Endodermal cell (in vitro differentiated cells): ENCODE measurements at places on chromosomes 6 and 20. TPM values are rescaled to one million over a fixed set of nuclear protein-coding genes. Genes with fewer than 3 reads are reported as not detected.

Gene BAK1
- total RNA-seq = 39.9 and 41.7 TPM in 2 replicates

Gene WFDC10B
- total RNA-seq = not detected in 3 replicates

Gene LY6G5C
- total RNA-seq = 0.93 to 2.7 TPM (median 2.0 TPM) in 3 replicates

Gene UST
- 16.3 and 17.9 TPM in 2 replicates for total RNA-seq

Gene WFDC2
- total RNA-seq = 508 to 994 TPM (median 580 TPM) in 3 replicates

Gene NKX2-2
- 0.31 to 0.46 TPM in 2 of 3 replicates, not detected in the other for total RNA-seq

Gene BANF2
- not detected in 3 replicates for total RNA-seq

DNA sequence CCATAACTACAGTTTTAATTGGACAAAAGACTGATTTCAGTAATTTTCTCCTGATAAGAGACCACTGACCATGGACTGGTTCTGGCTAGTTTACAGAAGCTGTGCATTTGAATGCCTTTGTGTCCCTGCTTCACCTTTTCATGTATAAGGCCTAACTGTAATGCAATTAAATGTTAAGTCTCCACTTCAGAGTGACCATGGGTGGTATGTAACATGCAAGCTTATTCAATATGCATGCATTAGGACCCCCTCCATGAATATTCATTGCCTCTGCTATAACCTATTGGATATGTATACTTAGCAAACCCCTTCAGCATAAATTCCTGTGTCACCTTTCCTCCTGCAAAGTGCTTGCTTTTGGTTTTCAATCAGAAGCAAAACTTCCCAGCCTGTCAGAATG is 2.2 kb downstream of the UBD start:
- no peak overlapping the region for H3K4me3 ChIP-seq
- no peaks in the 10 kb centered on the region for H3K36me3 ChIP-seq
- no peaks in the 10 kb centered on the region for H3K4me1 ChIP-seq
- H3K27me3 ChIP-seq = peaks cover 48% of the 10 kb centered on the region

- H3K27me3 ChIP-seq = no peaks in the 10 kb centered on the region
- no peak overlapping the region for H3K4me3 ChIP-seq
- no peak for DNase-seq
- no peak overlapping the region for H3K27ac ChIP-seq
- H3K4me1 ChIP-seq = peaks cover 3% of the 10 kb centered on the region
- H3K36me3 ChIP-seq = no peaks in the 10 kb centered on the region
Measured at GRCh38 chr6:70310063-70310694, 7.3 kb upstream of the COL9A1 start.

DNA sequence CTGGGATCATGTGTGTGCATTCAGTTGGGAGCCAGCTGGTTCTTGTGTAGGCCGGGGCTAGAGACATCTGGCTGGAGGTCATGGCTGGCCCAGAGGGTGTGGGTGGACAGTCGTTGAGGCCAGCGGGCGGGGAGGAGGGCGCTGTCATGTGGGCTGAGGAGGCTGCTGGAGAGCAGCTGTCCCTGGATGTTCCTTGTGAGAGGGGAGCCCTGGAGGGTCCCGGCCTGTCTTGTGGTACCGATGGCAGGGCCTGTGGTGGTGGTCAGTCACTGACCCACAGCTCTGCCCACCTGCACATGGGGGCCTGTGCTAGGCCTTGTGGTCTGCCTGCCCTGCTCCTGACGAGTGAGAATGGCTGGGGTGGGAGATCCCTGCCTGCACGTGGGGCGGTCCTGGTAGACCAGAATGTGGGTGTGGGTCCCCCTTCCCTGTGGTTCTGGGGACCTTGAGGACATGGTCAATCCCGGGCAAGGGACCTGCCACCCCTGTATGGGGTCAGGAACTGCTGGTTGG is 1.9 kb upstream of the C20orf204 start:
- peaks cover 23% of the 10 kb centered on the region for H3K36me3 ChIP-seq
- peaks cover 10% of the 10 kb centered on the region for H3K27me3 ChIP-seq
- no peak overlapping the region for H3K4me3 ChIP-seq
- H3K4me1 ChIP-seq = peaks cover 22% of the 10 kb centered on the region

DNA sequence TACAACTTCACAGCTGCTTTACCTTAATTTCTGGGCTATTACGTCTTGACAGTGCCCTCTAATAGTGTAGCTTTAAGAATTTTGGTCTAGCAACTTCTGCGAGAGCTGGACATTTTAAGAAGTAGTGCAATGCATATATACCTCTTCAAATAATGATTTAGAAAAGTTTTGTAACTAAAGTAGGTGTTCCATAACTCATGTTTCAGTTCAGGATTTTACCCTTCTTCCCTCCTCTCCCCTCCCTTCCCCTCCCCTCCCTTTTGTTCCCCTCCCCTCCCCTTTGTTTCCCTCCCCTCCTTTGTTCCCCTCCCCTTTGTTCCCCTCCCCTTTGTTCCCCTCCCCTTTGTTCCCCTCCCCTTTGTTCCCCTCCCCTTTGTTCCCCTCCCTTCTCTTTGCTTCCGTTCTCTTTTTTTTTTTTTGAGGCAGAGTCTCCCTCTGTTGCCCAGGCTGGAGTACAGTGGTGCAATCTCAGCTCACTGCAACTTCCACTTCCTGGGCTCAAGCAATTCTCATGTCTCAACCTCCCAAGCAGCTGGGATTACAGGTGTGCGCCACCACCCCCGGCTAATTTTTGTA is 28.8 kb upstream of the TRAM2 start:
- no peaks in the 10 kb centered on the region for H3K36me3 ChIP-seq
- H3K27ac ChIP-seq = no peak overlapping the region
- H3K4me1 ChIP-seq = peaks cover 9% of the 10 kb centered on the region
- no peak overlapping the region for H3K4me3 ChIP-seq
- DNase-seq = no peak

- no peaks in the 10 kb centered on the region for H3K4me1 ChIP-seq
- DNase-seq = no peak
- no peak overlapping the region for H3K27ac ChIP-seq
- H3K4me3 ChIP-seq = no peak overlapping the region
- no peaks in the 10 kb centered on the region for H3K27me3 ChIP-seq
- peaks cover 69% of the 10 kb centered on the region for H3K36me3 ChIP-seq
Measured at GRCh38 chr6:13648850-13649249, 33.7 kb downstream of the NOL7 start.

DNA sequence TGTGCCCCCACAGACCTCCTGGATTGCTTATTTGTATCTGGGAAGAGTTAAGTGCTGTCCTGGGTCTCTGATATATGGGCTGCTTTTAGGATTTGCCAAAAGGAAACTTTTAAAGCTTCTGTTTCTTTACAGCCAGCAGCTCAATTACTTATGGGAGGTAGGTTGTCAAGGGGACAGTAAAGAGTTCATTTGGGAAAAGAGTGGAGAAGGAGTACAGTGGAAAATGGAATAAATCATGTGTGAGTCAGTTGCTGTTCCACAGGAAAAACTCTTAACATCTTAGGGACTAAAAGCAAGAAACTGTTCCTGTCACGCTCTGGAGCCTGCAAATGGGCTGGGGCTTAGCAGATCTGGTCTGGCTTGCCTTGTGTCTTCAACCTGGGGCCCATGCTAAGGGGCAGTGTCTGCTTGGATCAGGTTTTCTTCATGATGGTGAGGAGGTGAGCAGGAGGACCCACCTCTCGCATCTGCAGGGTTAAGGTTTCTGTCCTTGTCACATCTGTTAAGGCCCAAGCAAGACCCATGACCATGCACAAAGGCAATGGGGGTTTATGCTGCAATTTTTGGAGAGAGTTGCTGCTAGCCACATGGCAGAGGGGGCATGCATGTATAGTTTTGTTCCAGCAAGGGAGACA is 8.7 kb upstream of the CST1 start:
- no peak overlapping the region for H3K4me3 ChIP-seq
- no peak overlapping the region for H3K27ac ChIP-seq
- peaks cover 21% of the 10 kb centered on the region for H3K4me1 ChIP-seq
- H3K27me3 ChIP-seq = no peaks in the 10 kb centered on the region
- no peak for DNase-seq

DNA sequence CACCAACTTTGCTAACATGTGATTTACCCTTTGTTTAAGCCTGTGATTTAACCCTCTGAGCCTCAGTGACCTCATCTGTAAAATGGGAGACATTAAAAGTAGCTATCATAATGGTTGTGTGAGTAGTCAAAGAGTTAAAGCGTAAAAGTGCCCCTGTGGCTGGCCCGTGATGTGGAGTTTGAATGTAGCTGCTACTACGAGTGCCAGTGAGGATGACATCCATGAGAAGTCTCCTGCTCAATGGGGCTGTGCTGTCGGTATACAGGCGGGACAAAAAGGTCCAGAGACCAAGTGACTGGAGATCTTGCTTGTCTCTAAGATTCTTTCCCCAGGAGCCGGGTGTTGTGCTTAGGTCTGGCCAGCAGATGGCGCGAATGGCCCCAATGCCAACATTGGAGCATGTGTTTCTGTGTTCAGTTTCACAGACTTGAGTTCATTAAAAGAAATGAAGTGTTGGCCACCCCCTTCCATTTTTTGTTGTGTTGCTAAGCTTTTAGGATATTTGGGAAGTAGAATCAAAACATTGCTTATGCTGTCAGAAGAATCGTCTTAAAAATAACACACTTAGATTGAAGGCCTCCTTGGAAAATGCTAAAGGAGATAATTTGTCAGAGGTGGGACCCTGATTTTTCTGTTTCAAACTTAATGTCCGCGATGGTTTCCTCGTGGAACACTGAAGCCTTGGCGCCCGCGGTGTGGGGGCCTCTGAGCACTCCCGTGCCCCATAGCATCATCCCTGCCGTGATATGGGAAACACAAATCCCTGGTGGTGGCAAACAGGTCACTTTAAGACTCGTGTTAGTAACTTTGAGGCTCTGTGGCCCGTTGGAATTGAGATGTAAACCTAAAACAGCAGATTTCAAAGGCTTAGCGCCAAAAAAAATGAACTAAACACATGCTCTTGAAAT is 9.3 kb upstream of the RBM38 start:
- DNase-seq = peak; percentile 93
- H3K27me3 ChIP-seq = no peaks in the 10 kb centered on the region
- H3K4me1 ChIP-seq = no peaks in the 10 kb centered on the region
- H3K4me3 ChIP-seq = no peak overlapping the region
- H3K36me3 ChIP-seq = peaks cover 44% of the 10 kb centered on the region

GRCh38 chr6:88650029-88650619 is 313.3 kb downstream of the RNGTT start:
- no peaks in the 10 kb centered on the region for H3K36me3 ChIP-seq
- H3K27ac ChIP-seq = no peak overlapping the region
- no peak overlapping the region for H3K4me3 ChIP-seq
- DNase-seq = no peak
- H3K27me3 ChIP-seq = no peaks in the 10 kb centered on the region

DNA sequence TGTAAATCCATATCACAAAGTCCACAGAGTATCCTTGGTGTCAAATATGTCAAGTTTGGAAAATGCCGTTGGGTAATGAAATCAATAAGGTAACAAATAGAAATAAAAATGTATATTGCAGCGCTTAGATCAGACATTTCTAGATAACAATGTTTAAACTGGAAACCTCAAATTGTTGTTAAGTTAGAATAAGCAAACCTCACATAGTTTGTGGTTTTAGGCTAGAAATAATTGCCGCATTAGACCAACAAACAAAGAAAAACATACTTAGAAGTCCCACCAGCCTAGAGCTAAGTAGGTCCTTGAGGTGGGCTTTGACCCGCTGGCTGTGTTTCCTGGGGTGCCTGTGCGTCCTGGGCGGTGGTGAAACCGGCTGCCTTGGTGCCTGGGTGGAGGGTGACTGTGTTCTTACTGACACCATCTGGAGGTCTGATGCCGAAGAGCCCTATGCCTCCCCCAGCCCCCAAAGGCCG is 71.4 kb downstream of the DACT2 start:
- H3K36me3 ChIP-seq = no peaks in the 10 kb centered on the region
- no peak overlapping the region for H3K27ac ChIP-seq
- no peaks in the 10 kb centered on the region for H3K4me1 ChIP-seq

GRCh38 chr20:58194175-58194791 is 34.2 kb downstream of the ANKRD60 start:
- H3K36me3 ChIP-seq = no peaks in the 10 kb centered on the region
- no peak overlapping the region for H3K4me3 ChIP-seq
- H3K27ac ChIP-seq = no peak overlapping the region
- DNase-seq = no peak

- no peak overlapping the region for H3K4me3 ChIP-seq
- no peaks in the 10 kb centered on the region for H3K4me1 ChIP-seq
- H3K36me3 ChIP-seq = no peaks in the 10 kb centered on the region
- no peaks in the 10 kb centered on the region for H3K27me3 ChIP-seq
Measured at GRCh38 chr6:18110162-18110561, 12.3 kb downstream of the NHLRC1 start.

GRCh38 chr20:16222859-16223411 is 350.3 kb downstream of the KIF16B start:
- no peaks in the 10 kb centered on the region for H3K36me3 ChIP-seq
- peaks cover 13% of the 10 kb centered on the region for H3K27me3 ChIP-seq
- no peak for DNase-seq
- no peak overlapping the region for H3K4me3 ChIP-seq
- H3K27ac ChIP-seq = no peak overlapping the region

DNA sequence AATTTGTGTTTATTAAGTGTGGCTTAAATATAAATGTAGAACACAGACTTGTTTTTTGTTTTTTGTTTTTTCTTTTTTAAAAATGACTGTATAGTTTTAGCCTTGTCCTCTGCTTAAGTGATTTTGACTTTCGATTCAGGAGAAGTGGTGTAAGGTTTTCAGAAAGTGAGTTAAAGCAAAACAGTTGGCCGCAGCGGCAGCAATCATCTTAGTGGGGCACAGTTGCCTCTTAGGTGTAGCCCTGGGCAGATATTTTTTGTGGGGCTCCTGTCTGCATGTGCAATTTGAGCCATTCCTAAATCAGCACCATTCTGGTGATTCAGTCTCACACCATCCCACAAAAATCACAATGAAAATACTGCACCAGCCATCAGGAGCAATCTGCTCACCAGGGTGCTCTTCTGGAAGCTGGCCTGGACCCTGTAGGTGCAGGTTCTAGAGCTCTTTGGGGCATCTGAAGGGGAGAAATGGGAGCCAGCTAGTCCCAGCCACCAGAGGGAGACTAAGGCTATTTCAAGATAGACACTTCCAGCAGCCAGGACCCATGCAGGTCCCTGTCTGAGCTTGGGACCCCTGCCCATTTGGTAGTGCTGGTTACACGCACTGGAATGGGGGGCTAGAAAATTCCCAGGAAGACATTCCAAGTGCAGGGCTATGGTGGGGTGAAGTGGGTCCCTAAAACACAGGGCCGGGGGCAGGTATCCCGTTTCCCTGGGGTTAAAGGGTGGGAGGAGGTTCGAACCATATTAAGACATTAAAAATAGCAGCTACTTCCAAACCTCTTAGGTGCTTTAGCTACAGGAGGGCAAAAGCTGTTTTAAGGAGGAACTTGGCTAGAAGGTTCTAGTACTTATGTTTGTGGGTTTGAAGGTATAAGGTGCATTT is 156.6 kb downstream of the NFATC2 start:
- H3K27ac ChIP-seq = no peak overlapping the region
- H3K4me1 ChIP-seq = peaks cover 4% of the 10 kb centered on the region
- H3K36me3 ChIP-seq = no peaks in the 10 kb centered on the region

- DNase-seq = no peak
- H3K36me3 ChIP-seq = no peaks in the 10 kb centered on the region
- no peaks in the 10 kb centered on the region for H3K4me1 ChIP-seq
- H3K4me3 ChIP-seq = no peak overlapping the region
Measured at GRCh38 chr6:137150072-137150471, 23.4 kb downstream of the IL22RA2 start.

- no peak overlapping the region for H3K4me3 ChIP-seq
- no peaks in the 10 kb centered on the region for H3K36me3 ChIP-seq
- H3K27me3 ChIP-seq = no peaks in the 10 kb centered on the region
- DNase-seq = no peak
- H3K4me1 ChIP-seq = no peaks in the 10 kb centered on the region
Measured at GRCh38 chr6:161921602-161922395, 647.9 kb upstream of the AGPAT4 start.

GRCh38 chr20:33790566-33790965 is 20.6 kb upstream of the CHMP4B start:
- no peak overlapping the region for H3K4me3 ChIP-seq
- no peaks in the 10 kb centered on the region for H3K27me3 ChIP-seq
- no peak for DNase-seq
- no peaks in the 10 kb centered on the region for H3K4me1 ChIP-seq
- no peaks in the 10 kb centered on the region for H3K36me3 ChIP-seq
